ENCODE measurements at places on chromosomes 3 and 15.

DNA sequence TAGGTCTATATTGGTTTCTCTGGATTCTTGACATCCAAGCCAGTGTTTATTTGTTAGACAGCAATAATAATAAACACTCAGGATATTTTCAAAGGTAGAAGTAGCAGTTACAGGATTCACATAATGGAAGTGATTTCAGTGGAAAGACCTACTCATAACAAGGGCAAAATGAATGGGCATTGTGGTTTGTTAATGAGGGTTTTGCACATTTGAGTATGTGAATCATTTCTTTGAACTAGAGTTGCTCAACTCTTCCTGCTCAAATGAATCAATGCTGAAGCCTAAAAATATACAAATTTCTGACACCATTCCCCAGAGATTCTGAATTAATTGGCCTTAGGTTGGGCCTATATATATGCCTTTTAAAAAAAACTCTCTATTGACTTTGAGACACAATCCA, 4.1 kb upstream of the COL6A5 start:
- DNase-seq = no peak

DNA sequence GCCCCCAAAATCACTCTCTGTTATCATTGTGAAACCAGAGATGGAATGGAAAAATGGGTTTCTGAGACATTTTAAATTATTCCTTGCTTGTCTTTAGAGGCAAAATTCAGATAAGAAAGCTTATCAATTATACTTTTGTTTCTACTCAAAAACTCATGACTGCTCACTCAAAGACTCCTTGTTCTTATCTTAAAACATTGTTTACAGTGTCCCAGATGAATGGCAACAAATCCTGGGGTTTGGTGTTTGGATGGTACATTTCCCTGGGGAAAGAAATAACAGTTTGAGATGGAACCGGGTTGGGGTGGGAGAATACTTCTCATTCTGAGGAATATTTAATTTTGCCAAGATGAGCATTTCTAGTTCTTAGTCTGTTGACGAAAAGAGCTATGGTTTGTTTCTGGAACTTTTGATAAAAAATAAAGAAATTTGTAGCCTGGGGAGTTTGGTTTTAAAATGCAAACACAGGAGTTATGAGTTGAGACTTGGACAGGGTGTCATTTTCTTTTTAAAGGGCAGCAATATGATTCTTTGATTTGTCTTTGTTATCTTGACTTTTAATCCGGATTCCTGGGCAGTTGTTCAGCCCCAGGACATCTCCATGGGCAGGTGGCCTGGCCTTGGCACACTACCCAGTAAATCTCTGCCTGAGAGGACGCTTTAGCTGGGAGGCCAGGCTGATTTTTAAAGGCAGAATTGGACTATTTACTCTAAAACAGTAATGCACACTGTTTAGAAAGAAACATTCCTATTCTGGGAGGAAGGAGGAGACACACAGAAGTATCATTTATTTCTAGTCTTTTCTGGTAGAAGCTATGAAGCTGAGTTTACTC, 32.4 kb downstream of the BTD start:
- DNase-seq = no peak

DNA sequence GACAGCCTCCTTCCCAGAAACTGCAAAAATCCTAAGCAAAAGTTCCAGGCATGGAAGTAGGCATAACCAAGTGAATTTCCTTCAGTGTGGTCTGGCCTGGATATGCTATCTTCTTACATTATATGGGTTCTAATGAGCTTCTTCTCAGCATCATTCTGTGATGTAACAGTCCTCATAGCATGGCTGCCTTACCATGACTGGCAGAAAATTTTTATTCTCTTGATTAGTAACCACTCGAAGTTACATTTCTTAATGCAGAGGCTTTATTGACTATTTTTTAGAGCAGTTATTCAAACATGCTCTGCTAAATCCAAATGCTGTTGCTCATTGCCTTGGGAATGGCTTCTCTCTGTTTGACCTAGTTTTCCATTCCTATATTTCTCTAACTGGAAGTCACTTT, 21.1 kb upstream of the CPNE4 start:
- no peak for DNase-seq

- no peak for DNase-seq
Observed at GRCh38 chr3:134768837-134769236, 26.2 kb upstream of the EPHB1 start.

- DNase-seq = no peak
Observed at GRCh38 chr3:61685755-61686154, 124.4 kb downstream of the PTPRG start.

GRCh38 chr3:113638910-113639309, 57.5 kb downstream of the USF3 start:
- no peak for DNase-seq

GRCh38 chr3:152858170-152858800, 23.4 kb downstream of the P2RY1 start:
- DNase-seq = no peak

- DNase-seq = no peak
Observed at GRCh38 chr15:62391641-62392262, 226.7 kb upstream of the C2CD4B start.

DNA sequence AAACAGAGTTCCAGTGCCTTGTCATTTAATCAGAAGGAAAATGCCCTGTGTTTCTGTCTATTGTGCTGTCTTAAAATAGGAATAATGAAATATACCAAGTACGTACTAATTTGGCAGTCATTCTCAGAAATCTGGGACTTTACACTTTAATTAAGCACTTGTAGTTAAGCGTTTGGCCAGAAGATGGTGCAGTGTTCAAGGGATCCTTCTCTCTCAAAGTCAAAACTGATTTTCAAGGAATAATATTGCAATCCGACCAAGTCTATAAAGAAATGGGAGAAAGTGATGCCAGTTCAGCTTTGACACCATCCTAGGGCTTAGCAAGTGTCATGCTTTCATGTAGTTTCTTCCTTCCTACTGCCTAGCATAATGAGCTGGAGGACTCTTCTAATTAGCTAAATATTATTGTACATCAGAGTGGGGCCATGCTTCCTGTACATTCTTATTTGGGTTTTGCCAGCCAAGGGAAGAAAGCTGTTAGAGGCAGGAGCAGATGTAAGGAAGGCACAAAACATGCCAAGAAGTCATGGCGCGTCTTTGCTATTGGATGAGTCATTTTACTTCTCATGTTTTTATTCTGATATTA, 64.8 kb downstream of the SAMMSON start:
- DNase-seq = no peak

GRCh38 chr3:43624619-43625305, 3.0 kb upstream of the ANO10 start:
- DNase-seq = no peak

GRCh38 chr3:169218314-169218983, 445.1 kb downstream of the MECOM start:
- no peak for DNase-seq

DNA sequence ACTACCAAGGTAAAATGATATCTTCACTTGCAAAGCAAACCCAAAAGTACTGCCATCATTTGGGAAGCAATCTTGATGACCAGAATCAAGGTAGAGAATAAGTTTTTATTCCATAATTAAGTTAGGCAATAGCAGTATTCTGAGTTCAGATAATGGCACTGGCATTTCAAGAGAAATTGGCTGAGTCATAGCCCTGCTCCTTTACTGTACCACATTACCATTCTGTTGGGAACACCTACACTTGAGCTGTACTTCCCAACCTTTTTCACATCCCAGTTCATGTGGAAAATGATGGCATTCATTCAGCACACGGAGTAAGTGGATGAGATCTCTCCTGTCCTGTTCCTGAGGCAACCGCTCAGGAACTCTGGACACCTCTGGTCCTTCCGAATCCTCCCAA, 311.6 kb upstream of the TPRG1 start:
- no peak for DNase-seq

GRCh38 chr3:24226397-24226796, 268.3 kb downstream of the THRB start:
- no peak for DNase-seq

- DNase-seq = peak; percentile 12
Observed at GRCh38 chr3:73502609-73503583, 121.8 kb downstream of the PDZRN3 start.

DNA sequence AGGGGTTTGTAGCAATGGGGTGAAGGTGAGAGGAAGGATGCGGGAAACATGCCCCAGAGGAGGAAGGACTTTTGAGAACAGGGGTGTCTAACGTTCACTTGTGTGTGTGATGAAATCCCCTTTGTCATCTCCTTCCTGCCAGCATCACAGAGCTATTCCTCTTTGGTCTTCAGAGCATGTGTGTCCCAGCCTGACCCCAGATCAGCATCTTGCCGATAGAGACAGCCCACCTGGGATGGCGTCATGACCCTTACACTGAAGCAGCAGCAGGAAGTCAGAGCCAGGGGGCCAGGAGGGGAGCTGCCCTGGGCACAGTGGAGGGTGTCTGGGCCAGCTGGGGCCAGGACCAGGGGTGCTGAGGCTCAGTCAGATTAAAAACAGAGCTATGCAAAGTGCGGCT, 29.9 kb upstream of the GRIP2 start:
- no peak for DNase-seq

GRCh38 chr15:79218588-79219200, 63.8 kb upstream of the ANKRD34C start:
- DNase-seq = no peak

DNA sequence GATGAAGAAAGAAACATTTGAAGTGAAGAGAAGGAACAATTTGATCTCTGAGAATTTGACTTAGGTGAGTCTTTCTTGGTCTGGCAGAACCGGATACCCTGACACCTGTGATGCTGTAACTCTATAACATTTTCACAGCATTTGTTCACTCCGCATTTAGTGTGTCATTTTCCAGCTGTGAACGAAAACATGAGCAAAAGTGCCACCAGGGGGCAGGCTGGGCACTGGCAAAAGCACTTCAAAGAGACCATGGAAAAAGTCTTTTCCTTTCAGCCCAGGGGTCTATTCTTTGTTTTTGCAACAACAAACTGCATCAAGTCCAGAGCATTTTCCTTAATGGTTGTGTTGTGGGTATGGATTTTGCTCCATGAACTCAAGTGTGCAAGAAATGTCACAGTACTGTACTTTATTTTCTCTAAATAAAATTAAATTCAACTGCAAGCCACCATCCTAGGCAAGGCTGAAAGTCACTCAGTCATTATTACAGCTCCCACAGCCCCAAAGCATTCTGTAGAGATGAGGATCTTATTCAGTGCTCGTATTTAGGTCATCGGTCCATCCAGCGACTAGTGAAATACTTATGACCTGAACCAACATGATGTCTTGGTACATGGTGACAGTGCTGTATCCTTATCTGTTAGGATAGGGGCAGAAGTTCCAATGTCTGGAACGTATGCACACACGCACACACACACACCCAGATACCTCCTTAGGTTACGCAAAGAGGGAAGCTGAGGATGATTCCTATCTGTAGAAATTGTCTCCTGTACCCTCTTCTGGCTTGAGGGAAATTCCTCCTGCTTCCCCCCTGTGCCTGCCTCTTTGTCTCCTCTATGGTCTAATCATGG, 125.5 kb downstream of the GADL1 start:
- DNase-seq = peak; percentile 53

- no peak for DNase-seq
Observed at GRCh38 chr3:194472290-194472920, 14.4 kb downstream of the ATP13A3 start.

DNA sequence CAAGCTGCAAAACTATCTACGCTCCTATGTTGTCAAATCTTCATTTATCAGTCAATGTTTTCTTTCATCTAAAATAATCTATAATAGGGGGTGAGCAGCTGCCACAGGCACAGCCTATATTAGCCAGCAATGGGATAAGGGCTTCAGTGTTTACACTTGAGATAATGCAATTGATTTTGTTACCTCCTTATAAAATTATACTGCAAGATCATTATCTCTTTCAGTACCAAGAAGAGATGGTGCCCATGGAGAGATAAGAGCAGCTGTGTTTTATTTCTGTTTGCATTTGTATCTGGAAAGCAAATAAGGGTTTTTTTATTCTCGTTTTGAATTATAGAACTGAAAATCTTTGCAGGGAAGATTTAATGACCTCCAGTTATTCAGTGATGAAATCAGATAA, 68.9 kb downstream of the PLD1 start:
- DNase-seq = no peak

DNA sequence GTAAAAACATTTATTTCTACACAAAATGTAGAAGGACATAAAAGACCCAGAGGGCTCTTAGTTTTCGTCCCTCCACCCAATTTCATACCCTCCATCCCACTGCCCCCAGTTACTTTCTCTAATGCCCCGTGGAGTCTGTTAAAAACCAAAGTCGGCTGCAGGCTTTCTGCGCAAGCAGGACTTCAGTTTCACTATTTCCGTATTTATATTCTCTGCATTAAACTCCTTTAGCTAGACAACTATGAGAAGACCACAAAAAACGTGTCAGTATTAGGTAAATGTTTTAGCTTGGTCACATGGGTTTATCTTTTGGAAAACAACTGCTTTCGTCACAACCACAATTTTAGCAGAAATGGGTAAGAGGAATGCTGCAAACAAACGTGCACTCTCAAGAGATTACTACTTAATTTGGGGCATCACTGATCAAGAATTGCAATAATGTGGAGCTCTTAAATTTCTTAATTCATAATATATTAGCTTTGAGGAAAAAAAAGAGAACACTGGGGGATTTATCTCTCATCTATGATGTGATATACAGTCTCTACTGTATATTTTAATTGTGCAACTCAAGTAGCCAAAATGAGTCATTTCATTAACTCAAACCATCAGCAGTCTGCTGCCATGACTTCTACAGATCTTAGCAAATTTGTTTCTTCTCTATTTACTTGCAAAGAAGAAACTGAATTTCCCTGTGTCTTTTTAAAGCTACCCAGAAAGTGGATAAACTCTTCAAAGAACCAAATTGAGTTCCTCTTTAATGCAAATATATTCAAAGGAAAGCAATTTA, 740 bp upstream of the NSMCE3 start:
- DNase-seq = no peak

- DNase-seq = no peak
Observed at GRCh38 chr3:114362815-114363214, 69.0 kb downstream of the TIGIT start.

DNA sequence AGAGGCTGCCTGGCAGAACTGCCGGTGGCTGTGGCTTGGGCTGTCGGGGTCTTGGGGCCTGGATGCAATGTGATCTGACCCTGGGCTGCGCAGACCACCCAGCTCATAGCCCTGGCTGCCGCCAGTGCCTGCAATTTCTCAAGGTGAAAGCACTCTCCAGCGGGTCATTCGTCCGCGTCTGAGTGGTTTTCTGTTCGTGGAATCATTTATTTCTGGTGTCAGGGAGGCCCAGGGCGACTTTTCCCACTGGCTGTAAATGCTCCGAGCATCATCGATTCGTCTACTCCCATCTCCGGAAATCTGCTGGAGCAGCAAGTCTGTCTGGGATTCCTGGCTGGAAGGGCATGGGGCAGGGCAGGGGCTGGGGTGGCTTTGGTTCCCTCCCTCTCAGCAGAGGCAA, 40.6 kb upstream of the ADPGK start:
- no peak for DNase-seq

DNA sequence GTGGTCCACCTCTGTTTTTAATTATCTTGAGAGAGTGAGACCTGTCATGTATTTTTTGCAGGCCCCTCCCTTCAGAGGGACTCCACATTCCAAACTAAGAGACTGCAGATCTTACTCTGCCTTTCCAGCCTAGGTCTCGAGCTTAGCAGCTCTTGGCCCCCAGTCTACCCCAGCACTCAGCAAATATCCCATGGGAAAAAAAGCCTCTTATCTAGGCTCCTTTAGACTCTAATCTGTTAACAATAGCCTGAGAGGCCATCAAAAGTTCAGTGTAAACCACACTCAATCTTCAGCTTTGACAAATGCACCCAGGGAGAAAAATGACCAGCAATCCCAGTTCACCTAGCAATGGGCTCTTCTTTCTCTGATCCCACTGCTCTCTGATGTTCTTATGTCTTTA, 8.6 kb upstream of the BLM start:
- DNase-seq = no peak

- no peak for DNase-seq
Observed at GRCh38 chr15:64001148-64001547, 45.1 kb downstream of the DAPK2 start.
